ENCODE measurements at places on chromosomes 5 and 9.

GRCh38 chr9:88833946-88834345 lies 157.3 kb upstream of the S1PR3 start:
- DNase-seq = no peak

DNA sequence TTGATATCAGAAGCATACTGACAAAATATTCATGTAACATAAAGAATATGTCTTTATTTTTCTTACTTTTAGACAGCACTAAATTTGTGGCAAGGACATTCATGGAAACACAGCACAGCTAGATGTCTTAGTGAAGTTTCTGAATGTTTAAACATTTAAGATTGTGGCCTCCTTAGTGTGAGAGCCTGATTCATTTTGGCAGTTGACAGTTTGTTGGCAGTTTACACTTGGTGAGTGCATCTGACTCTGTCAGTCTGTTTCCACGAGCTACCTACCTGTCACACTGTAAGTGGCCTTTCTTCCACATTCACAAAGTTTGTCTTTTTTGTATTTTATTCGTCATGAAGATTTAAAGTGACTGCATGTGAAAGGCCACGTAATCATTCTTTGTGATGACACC lies 436.8 kb downstream of the TUSC1 start:
- DNase-seq = no peak

DNA sequence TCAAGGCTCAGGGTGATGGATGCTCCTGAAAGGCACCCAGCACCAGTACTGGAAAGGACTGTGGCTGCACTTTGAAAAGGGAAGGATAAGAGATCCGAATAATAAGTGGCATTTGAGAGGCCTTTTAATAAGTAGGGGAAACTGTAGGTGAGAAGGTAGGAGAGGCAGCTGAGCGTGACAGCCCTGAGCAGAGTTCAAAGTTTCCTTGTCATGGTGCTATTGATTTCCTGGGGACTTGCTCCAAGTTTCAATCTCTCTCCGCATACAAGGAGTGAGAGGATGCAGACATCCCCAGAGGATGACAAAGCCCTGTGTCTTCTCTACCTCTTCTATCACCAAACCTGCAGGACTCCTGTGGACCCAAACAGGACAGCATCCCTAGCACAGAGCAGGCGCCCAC lies 354.5 kb downstream of the SPOCK1 start:
- no peak for DNase-seq

DNA sequence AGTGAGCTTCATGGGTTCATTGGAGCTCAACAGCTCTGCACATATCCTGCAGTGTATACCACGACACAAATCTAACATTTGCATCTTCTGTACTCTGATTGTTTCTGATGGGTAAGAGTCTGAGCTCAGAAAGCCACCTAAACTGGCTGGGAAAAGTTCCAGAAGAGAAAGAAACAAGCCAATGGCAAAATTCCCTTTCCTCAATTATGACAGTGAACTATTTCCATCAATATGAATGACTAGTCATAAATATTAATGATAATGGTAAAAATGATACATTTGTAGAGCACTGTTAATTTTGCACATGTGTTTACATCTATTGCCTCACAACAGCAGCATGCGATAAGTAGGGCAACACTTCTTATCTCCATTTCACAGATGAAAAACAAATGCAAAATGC lies 1101.6 kb upstream of the DMAC1 start:
- no peak for DNase-seq

GRCh38 chr5:66138637-66139317 lies 5.3 kb upstream of the SREK1 start:
- DNase-seq = no peak

DNA sequence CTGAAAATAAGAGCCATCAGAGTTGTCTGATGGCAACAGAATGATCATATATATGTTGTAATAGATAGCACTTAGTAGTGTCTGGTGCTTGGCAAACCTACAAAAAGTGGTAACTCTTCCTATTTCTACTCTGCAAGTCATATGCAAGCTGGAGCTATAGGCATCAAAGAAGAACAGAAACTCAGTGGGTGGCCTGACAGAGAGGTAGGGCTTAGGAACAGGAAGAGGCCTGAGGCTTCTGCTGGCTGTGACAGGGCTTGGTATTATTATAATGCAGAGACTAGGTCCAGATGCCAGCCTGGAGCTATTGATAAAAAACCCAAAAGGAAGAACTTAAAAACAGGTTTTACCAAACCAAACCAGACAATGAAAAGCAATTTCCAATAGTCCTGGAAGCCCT lies 4.4 kb upstream of the DIAPH1 start:
- no peak for DNase-seq

- no peak for DNase-seq
These were observed 93.5 kb downstream of the GNA14 start for GRCh38 chr9:77554586-77555105.

DNA sequence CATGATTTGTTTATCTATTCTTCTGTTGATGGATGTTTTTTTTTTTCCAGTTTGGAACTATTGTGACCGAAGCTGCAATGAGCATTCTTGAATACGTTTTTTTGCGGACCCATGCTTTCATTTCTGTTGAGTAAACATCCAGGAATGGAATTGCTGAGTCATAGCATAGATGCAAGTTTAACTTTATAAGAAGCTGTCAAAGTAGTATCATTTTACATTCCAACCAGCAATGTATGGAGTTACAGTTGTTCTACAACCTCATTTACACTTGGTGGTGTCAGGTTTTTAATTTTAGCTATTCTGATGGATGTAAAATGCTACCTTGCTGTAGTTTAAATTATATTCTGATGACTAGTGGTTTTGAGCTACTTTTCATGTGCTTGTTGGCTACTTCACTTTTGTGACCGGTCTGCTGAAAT lies 49.0 kb downstream of the NPR3 start:
- DNase-seq = no peak

GRCh38 chr5:13470975-13471374 lies 473.5 kb downstream of the DNAH5 start:
- no peak for DNase-seq

- DNase-seq = no peak
These were observed 26.6 kb upstream of the CREBRF start for GRCh38 chr5:173029499-173029921.

GRCh38 chr5:150522504-150523414 lies 14.8 kb downstream of the NDST1 start:
- no peak for DNase-seq

DNA sequence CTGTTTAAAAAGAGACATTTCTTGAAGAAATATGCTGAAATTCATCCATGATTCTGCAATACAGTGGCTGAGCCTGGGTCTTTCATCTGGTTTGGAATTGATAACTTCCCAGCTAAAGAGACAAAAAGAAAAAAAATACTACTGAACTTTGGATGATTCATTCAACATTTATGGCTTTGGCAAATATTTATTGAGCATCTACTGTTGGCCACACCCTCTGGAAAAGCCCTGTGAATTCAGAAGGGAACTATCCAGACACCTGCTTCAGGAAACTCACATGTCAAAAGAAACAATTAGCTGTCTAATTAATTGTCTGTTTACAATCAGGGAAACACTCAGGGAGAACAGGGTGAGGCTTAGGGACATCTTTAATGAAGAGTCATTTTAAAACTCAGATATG lies 17.8 kb upstream of the ZNF622 start:
- peak; percentile 16 for DNase-seq

- no peak for DNase-seq
These were observed 594.9 kb downstream of the CCDC171 start for GRCh38 chr9:16147726-16148125.

GRCh38 chr5:147699496-147700088 lies 82.9 kb downstream of the JAKMIP2 start:
- DNase-seq = no peak

- DNase-seq = no peak
These were observed 240.4 kb downstream of the GLIS3 start for GRCh38 chr9:4059437-4059836.

DNA sequence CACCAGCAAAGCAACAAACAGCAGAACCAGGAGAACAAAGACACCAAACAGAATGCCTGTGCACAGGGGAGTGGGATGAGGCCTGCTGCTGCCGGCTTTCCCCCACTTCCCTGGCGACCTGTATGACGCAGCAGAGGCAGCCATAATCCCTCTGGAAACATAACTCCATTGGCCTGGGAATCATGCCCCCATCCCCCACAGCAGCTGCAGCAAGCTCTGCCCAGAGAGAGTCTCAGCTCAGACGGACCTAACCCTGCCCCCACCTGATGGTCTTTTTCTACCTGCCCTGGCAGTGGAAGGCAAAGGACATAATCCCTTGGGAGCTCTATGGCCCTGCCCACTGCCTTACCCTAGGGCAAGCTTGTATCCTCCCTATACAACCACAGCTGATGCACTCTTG lies 81.8 kb upstream of the FANCC start:
- DNase-seq = no peak
